ENCODE measurements at places on chromosomes 12 and 14.

DNA sequence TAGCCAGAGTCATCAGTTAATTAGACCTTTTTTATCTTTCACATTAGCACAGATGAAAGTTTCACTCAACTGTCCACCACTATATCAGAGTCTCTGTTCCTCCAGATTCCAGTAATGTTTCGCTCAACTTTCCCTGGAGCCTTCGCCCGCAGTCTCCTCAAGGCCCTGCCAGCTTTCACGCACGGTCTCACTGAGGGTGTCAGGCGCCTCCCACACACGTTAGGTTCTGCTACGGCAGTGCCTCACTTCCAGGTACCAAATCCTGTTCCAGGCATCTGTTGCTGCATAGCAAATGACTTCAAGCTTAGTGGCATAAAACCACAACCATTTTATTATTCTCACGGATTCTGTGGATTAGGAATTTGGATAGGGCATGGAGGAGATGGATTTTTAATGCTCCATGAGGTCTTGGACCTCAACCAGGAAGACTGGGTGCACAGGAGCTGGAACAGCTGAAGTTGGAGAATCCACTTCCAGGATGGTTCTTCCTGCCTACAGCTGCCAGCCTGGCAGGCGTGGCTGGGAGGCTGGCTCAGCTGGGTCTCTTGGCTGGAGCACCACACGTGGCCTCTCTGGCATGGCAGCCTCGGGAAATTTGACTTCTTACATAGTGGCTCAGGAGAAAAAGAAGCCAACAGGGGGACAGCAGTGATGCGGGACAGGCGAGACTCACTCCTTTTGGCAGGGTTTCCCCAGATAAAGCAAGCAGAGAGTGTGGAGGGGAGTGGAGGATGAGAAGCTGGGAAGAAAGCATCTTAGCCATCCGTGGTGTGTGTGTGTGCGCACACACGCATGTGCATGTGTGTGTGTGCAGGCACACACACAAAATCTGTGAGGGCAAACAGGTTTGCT is 21.3 kb upstream of the BCDIN3D start:
- DNase-seq: no peak

GRCh38 chr14:24806061-24806678 is 172.2 kb upstream of the GZMB start:
- peak; percentile 12 for DNase-seq

DNA sequence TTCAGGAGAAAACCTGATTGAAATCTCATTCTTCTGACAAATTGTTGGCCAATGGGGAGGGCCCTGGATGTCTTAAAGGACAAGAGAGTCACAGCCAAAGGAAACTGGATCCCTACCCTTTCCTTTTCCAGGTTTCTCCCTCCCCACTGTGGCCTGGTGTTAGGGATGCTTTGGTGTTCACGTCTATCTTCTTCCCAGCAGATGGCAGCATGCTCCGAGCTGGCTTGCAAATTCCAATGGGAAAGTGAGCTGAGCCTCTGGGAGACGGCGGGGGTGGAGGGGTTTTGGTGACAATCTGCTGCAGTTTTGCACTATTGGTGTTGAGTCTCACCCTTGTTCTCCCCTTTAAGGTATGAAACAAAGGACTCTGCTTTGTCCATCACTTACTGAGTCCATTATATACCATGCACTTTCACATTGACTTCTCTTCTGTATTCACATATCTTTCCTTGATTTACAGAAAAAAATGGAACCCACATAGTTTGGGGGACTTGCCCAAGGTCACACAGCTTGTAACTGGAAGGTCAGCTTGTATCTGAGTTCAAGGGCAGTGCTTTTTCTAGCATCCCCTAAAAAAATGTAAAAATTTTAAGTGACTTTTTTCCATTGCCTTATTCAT is 39.3 kb downstream of the CCDC177 start:
- DNase-seq: no peak

- DNase-seq: no peak
Measured at GRCh38 chr14:32620303-32620702, 291.2 kb downstream of the AKAP6 start.

Measured in CD4-positive, alpha-beta T cell treated with Interleukin-4 for 1 hour (primary cell).